ENCODE measurements at places on chromosomes 11 and 22. TPM values are rescaled to one million over a fixed set of nuclear protein-coding genes. Genes with fewer than 3 reads are reported as not detected.

- peak; percentile 47 for DNase-seq
Observed at GRCh38 chr22:39661842-39662685, 91.5 kb downstream of the CACNA1I start.

GRCh38 chr22:36328635-36329253, 59.0 kb downstream of the MYH9 start:
- DNase-seq = peak; percentile 39

DNA sequence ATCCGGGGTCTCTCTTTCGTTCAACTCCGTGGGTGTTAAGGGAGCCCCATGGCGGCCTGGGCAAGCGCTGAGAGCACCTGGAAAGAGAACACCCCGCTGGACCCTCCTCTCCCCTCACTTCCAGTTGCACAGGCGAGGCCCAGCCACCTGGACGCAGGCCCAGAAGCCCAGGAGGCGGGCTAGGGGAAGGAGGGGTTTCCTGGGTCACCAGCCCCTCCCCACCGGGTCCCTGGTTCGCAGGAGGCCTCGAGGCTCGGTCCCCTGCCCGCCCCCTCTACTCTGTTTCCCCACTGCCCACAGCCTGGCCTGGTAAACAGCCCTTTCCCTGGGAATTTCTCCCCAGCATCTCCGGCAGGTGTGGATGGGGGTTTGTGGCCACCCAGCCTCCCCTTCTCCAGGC, 8.5 kb upstream of the NFAM1 start:
- no peak for DNase-seq

DNA sequence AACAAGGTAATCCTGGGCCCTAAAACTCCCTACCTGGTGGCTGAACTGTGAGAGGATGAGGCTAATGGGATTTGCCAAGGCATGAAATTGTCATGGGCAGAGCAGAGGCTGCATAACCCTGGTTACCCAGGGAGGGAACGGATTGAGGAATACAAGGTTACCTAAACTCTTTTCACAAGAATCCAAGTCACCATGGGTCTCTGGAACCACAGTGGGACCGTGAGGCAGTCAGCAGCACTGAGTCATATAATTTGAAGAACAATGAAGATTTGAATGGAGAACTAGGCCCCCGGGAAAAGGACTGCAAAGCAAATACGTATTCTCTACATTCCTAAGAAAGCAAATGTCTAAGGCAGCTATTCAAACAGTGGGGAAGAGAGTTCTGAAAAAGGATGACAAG, 19.8 kb downstream of the CAT start:
- DNase-seq = no peak

DNA sequence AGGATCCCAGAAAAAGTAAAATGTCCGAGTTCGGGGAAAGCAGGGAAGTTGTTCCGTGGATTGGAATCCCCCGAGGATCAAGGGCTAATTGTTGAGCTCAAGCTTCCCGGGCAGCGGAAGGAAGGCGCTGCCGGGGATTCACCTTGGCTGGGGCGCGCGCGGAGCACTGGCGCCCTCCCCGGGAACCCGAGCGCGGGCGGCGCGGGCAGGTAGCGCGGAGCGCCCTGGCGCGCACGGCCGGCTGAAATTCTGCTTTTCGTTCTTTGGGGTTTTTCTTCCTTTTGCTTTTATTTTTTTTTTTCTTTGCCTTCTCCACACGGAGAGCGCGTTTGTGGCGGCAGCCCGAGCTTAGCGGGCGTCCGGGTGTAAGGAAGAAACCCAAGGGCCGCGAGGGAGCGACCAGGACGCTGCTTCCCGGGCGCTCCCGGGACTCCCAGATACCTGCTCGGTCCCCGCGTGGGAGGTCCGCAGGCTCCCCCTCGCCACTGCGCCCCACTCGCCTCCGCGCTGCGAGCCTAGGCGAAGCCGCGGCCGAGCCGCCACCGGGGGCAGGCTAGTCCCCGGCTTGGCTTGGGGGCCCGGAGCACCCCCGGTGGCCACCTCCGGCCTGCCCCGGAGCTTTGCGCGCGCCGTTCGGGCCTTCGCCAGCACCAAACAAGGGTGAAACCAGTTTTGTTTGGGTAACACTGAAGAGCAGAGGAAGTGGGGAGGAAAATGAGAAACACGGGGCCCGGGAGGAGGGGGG, 4.8 kb upstream of the IGF2 start:
- DNase-seq = no peak

- no peak for DNase-seq
Observed at GRCh38 chr22:27636716-27637508, 164.6 kb downstream of the MN1 start.

DNA sequence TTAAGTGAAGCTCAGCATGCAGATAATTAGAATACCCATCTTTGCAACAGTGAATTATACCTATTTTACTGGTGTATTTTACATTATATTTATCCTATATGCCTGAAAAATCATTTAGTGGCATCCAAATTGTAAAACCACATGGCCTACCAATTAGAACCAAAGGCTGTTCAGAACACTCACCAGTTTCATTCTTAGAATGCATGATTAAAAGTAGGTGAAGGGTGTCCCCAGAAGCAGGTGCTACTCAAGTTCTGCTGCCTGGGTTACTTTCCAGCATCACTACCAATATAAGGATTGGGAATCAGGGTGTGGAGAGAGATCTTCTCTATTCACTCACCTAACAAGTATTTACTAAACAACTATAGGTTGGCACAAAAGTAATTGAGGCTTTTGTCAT, 103.3 kb downstream of the SGSM3 start:
- no peak for DNase-seq

- no peak for DNase-seq
Observed at GRCh38 chr11:93432247-93432646, 101.7 kb downstream of the DEUP1 start.

GRCh38 chr22:24391836-24392217, 35.6 kb upstream of the ADORA2A start:
- no peak for DNase-seq

DNA sequence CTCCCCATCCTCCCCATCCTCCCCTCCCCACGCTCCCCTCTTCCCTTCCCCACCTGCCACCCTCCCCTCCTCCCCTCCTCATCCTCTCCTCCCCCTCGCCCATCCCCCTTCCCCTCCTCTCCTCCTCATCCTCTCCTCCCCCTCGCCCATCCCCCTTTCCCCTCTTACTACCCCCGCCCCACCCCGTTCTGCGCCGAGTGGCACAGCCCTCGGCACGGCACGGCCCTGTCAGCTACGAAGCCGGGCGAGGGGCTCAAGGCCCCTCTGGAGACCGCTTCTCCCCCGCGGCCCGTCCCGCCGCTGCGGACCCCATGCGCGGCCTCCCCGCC, 449.9 kb downstream of the OPCML start:
- DNase-seq = peak; percentile 58

GRCh38 chr11:14237444-14237961, 121.5 kb downstream of the RRAS2 start:
- DNase-seq = no peak

DNA sequence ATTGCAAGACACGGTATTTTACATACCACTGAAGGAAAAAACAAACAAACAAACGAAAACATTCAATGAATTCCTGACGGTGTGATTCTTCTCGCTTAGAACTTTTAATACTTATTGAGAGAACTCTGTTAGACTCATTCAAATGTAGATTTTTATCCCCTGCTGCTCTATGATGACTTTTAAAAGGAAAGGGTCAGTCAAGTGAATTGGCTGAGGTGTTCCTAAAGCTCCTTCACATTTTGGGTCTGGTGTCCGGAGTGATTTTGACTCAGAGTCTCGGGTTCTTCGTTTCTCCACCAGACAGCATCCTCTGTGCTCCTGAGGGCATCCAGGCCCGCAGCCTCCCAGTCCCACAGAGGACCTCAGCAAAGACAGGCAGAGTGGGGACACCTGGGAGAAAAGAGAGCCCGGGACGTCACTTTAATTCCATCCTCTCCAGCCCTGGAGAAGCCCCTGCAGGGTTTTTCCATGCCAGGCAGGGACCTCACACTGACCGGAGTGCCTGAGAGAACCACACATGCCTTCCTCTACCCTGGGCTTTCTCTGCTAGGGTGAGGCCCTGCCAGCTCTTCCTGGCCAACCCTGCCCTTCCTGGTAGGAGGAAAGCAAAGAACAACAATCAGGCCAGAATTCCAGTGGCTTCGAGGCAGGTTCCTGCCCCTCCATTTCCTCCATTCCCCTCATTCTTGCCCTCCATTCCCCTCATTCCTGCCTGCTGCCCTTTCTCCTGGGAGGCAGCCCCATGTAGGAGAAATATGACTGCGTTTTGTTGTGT, 1.4 kb upstream of the CSF2RB start:
- DNase-seq = no peak

GRCh38 chr11:12175694-12176241, 65.4 kb downstream of the MICAL2 start:
- DNase-seq = no peak

The MICAL2 gene
- polyA plus RNA-seq = 38.2 TPM

The PIWIL4 gene
- polyA plus RNA-seq = 2.4 TPM

The SCGB1D4 gene
- not detected for polyA plus RNA-seq

Data from lung (tissue), 17 donors.